ENCODE measurements at places on chromosomes 5 and 9.
A peak's percentile ranks its signal among the peaks of the same experiment; 100 is the strongest.

GRCh38 chr9:20582150-20582549, 40.1 kb downstream of the MLLT3 start:
- H3K4me1 ChIP-seq: peaks cover 3% of the 10 kb centered on the region
- DNase-seq: no peak
- no peak overlapping the region for H3K4me3 ChIP-seq

- no peak overlapping the region for H3K27ac ChIP-seq
- no peaks in the 10 kb centered on the region for H3K36me3 ChIP-seq
- H3K27me3 ChIP-seq: no peaks in the 10 kb centered on the region
- H3K4me1 ChIP-seq: no peaks in the 10 kb centered on the region
These were observed 466.7 kb downstream of the NFIB start for GRCh38 chr9:13847270-13847669.

DNA sequence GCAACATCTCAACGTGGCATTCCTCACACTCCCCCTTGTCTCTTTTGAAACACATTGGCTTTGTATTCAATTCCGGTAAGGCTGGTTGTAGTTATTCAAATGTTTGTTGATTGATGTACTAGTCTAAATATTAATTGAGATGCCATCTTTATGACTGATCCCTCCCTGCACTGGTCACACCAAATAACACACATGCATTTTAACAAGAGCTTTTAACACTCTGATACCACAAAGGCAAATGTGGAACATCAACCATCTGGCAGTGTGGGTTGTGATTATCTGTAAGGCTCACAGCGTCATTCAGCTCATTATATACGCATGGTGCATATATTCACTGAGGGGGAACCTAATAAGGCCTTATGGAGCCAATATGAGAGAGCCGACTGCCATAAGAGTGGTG, 305.0 kb downstream of the TENT4A start:
- DNase-seq: no peak
- H3K4me3 ChIP-seq: no peak overlapping the region
- H3K27me3 ChIP-seq: no peaks in the 10 kb centered on the region
- H3K4me1 ChIP-seq: no peaks in the 10 kb centered on the region
- H3K27ac ChIP-seq: no peak overlapping the region

DNA sequence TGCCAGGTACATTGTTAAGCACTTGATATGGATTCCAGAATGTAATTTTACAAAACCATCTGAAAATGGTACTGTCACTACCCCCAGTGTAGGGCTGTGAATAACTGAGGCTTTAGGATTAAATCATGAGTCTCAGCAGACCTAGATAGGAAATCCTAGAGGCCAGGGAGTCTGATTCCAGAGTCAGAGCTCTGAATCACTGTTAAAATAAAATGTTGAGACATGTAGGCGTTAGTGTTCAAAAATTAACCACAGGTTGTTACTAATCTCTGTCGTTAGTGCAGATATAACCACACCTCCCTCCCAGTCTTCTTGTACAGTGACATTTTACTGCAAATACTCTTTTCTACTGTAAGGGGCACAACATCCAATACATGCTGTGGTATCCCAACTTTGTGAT, 1828.8 kb downstream of the MAT2B start:
- H3K27me3 ChIP-seq: no peaks in the 10 kb centered on the region
- no peaks in the 10 kb centered on the region for H3K36me3 ChIP-seq
- H3K4me1 ChIP-seq: no peaks in the 10 kb centered on the region

DNA sequence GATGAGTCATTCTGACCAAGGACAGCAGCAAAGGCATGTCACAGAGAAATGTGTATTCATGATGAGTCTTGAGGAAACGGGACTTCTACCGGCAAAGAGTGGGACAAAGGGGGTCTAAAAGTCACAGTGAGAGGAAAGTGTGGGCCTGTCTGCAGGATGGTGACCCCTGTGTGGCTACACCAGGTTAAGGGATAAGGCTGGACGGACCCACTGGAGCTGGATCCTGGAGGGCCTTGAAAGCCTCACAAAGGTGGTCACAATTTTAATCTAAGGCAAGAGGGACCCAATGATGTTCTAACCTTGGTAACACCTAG, 176.5 kb downstream of the CDK5RAP2 start:
- no peaks in the 10 kb centered on the region for H3K27me3 ChIP-seq
- no peak for DNase-seq
- H3K4me1 ChIP-seq: no peaks in the 10 kb centered on the region
- H3K4me3 ChIP-seq: no peak overlapping the region
- peaks cover 68% of the 10 kb centered on the region for H3K36me3 ChIP-seq

DNA sequence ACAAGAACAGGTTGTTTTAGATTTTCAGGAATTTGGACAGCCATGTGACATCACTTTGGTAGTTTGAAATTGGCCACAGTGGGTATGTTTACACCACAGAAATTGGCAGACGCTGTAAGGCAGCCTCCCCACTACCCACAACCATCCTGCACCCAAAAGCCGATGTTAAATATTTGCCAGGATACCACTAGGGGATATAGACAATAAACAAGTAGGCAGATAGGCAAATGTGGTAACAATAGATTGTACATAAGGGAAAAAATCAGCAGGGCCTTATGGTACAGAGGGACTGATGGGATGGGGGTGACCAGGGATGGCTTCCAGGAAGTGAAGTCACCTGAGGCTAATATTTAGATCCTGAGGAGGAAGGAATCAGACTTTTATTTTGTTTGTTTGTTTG, 31.1 kb upstream of the DUSP1 start:
- no peak overlapping the region for H3K27ac ChIP-seq
- H3K4me3 ChIP-seq: no peak overlapping the region
- H3K4me1 ChIP-seq: peaks cover 3% of the 10 kb centered on the region
- no peaks in the 10 kb centered on the region for H3K27me3 ChIP-seq
- no peaks in the 10 kb centered on the region for H3K36me3 ChIP-seq

- H3K36me3 ChIP-seq: no peaks in the 10 kb centered on the region
- peaks cover 4% of the 10 kb centered on the region for H3K4me1 ChIP-seq
- peaks cover 21% of the 10 kb centered on the region for H3K27me3 ChIP-seq
These were observed 3.3 kb upstream of the SLC6A3 start for GRCh38 chr5:1448511-1449011.

- H3K4me1 ChIP-seq: no peaks in the 10 kb centered on the region
- no peak overlapping the region for H3K4me3 ChIP-seq
- H3K36me3 ChIP-seq: no peaks in the 10 kb centered on the region
- no peak for DNase-seq
These were observed 350.9 kb upstream of the PCSK5 start for GRCh38 chr9:75539523-75539922.

- DNase-seq: no peak
- no peaks in the 10 kb centered on the region for H3K4me1 ChIP-seq
- H3K36me3 ChIP-seq: no peaks in the 10 kb centered on the region
- H3K27ac ChIP-seq: no peak overlapping the region
- H3K4me3 ChIP-seq: no peak overlapping the region
- H3K27me3 ChIP-seq: no peaks in the 10 kb centered on the region
These were observed 221.4 kb downstream of the MAPKAP1 start for GRCh38 chr9:125485471-125486151.

GRCh38 chr5:117889596-117889995, 1098.8 kb downstream of the DTWD2 start:
- no peaks in the 10 kb centered on the region for H3K4me1 ChIP-seq
- no peak overlapping the region for H3K27ac ChIP-seq
- H3K4me3 ChIP-seq: no peak overlapping the region
- no peaks in the 10 kb centered on the region for H3K36me3 ChIP-seq

GRCh38 chr5:16573401-16573800, 43.4 kb downstream of the RETREG1 start:
- no peaks in the 10 kb centered on the region for H3K4me1 ChIP-seq
- DNase-seq: no peak
- H3K27ac ChIP-seq: no peak overlapping the region
- H3K4me3 ChIP-seq: no peak overlapping the region

DNA sequence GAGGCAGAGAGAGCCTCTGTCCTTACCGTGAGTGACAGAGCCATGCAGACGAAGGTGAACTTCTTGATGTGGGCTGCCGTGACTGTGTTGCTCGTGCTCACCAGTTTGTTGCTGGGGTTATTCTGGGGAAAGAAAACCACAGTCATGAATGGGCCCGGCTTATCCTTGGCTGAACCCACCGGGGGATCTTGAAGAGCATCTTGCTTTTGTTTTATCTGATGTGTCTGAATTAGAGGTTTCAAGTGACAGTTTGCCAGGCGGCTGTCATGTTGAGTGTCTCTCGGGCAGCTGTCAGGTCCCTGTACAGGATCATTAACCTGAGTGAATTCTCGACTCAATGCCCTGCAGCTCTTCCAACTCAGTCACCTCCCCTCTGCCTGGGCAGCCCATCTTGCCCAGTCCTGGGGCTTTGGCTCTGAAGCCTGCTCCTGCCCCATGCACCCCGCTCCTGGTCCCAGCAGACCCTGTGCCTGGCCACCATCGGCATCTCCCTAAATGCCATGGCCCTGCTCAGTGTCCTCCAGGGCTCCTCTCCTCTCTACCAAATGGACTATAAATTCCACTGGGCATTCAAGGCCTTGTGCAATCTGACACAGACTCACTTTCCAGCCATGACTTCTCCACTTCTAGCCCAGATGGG, 77.4 kb downstream of the OTULIN start:
- no peak for DNase-seq
- H3K4me1 ChIP-seq: no peaks in the 10 kb centered on the region
- H3K27me3 ChIP-seq: no peaks in the 10 kb centered on the region
- H3K4me3 ChIP-seq: no peak overlapping the region
- no peak overlapping the region for H3K27ac ChIP-seq
- peaks cover 54% of the 10 kb centered on the region for H3K36me3 ChIP-seq

DNA sequence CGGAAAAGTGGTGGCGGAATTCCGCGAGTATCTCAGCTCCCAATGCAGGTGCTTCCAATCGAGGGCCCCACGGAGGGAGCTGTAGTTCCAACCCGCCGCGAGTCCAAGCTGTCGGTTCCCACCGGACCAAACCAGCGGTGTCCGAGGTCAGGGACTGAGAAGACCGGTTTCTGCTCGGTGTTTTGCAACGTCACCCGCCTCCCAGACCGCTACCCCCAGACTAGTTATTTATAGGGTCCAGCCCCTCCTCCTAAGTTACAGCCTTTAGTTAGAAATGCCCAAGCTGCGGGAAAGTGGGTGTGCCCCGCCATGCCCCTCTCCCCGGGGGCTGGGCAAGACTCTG, 677 bp upstream of the MYORG start:
- no peaks in the 10 kb centered on the region for H3K27me3 ChIP-seq
- no peak for DNase-seq
- H3K4me1 ChIP-seq: peaks cover 27% of the 10 kb centered on the region
- H3K27ac ChIP-seq: no peak overlapping the region

- no peaks in the 10 kb centered on the region for H3K4me1 ChIP-seq
- H3K4me3 ChIP-seq: no peak overlapping the region
- H3K27me3 ChIP-seq: no peaks in the 10 kb centered on the region
- peak overlapping the region; percentile 4 for H3K27ac ChIP-seq
These were observed 8.4 kb upstream of the URM1 start for GRCh38 chr9:128362774-128363173.

DNA sequence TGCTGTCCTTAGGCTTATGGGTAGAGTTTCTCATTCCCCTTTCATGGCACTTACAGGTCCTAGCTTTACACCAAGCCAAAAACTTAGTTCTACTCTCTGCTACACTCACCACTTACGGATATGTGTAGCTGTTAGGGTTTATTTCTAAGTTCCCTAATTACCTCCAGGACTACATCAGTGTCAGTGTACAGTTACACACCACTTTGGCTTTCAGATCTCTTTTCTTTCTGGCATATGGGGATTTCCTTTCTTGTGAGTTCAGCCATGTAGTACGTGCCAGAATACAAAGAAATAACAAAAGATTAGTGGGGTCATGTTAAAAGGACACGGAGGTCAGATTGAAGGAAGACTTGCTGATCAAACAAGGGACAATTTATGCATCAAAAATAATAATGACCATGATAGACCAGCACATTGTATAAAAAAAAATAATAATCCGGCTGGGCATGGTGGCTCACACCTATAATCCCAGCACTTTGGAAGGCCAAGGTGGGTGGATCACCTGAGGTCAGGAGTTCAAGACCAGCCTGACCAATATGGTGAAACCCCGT, 41.8 kb downstream of the LYRM7 start:
- H3K4me3 ChIP-seq: no peak overlapping the region
- H3K4me1 ChIP-seq: peaks cover 21% of the 10 kb centered on the region
- DNase-seq: no peak
- H3K27ac ChIP-seq: no peak overlapping the region

- H3K27ac ChIP-seq: no peak overlapping the region
- H3K27me3 ChIP-seq: no peaks in the 10 kb centered on the region
- DNase-seq: no peak
- H3K4me3 ChIP-seq: no peak overlapping the region
- peaks cover 8% of the 10 kb centered on the region for H3K4me1 ChIP-seq
- H3K36me3 ChIP-seq: peaks cover 36% of the 10 kb centered on the region
These were observed 2.0 kb downstream of the FCHSD1 start for GRCh38 chr5:141649056-141649688.

GRCh38 chr5:113047234-113047633, 70.6 kb downstream of the DCP2 start:
- no peaks in the 10 kb centered on the region for H3K4me1 ChIP-seq
- DNase-seq: no peak
- H3K36me3 ChIP-seq: no peaks in the 10 kb centered on the region
- H3K27me3 ChIP-seq: no peaks in the 10 kb centered on the region
- no peak overlapping the region for H3K27ac ChIP-seq
- no peak overlapping the region for H3K4me3 ChIP-seq

GRCh38 chr9:85610074-85610860, 131.5 kb downstream of the AGTPBP1 start:
- no peak overlapping the region for H3K4me3 ChIP-seq
- H3K27ac ChIP-seq: no peak overlapping the region
- no peaks in the 10 kb centered on the region for H3K4me1 ChIP-seq
- no peak for DNase-seq
- H3K36me3 ChIP-seq: peaks cover 3% of the 10 kb centered on the region

DNA sequence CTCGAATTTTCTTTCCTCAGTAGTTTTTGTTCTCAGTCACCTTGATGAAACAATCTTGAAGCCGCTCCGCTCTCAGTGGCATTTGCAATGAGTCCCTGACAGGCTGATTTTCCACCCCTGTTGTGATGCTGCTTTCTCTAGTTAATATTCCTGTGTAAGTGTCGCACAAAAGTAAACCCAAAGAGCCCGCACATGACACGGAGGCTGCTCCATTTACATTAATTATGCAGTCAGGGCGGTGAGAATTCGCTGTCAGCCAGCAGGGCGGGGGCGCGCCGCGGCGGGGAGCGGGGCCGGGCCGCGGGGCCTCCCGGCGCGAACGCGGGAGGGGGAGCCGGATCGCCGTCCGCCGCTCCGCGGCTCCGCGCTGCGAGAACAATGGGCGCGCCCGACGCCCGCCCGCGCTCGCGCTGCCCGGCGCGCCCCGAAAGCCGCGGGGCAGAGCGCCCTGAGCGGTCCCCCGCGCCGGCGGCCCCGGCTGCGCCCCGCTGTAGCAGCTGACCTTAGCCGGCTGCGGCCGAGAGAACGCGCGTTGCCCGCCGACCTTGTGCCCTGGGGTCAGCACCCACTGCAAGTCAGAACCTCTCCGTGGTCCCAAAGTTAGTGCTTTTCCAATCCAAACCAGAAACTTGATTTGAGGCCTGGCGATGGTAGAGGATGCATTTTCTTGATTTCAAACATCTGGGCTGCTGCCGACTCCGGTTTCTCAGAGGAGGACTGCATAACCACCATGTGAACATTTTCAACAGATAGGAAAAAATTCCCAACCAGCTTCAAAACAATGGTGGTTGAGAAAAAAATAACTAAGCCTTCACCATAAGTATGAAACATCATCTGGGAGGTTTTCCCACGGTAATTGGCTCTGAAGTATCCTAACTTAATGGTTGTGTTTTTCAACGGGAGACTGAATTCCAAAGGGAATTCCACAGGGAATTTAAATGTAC, 142.6 kb downstream of the PBX3 start:
- peak overlapping the region; percentile 43 for H3K4me3 ChIP-seq
- H3K36me3 ChIP-seq: no peaks in the 10 kb centered on the region
- H3K4me1 ChIP-seq: peaks cover 9% of the 10 kb centered on the region
- H3K27ac ChIP-seq: no peak overlapping the region
- no peak for DNase-seq
